ENCODE measurements at places on chromosomes 4 and X.

GRCh38 chrX:9148615-9149399 lies 114.9 kb upstream of the FAM9B start:
- DNase-seq: no peak

DNA sequence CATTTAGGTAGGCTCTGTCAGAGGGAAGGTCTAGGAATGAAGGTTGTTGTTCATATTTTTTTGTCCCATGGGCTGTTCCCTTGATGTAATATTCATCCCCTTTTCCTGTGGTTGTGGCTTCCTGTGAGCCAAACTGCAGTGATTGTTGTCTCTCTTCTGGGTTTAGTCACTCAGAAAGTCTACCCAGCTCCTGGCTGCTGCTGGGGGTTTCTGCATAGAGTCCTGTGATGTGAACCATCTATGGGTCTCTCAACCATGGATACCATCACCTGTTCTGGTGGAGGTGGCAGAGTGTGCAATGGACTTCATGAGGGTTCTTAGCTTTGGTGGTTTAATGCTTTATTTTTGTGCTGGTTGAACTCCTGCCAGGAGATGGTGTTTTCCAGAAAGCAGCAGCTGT lies 122.8 kb downstream of the ZC4H2 start:
- DNase-seq: no peak

DNA sequence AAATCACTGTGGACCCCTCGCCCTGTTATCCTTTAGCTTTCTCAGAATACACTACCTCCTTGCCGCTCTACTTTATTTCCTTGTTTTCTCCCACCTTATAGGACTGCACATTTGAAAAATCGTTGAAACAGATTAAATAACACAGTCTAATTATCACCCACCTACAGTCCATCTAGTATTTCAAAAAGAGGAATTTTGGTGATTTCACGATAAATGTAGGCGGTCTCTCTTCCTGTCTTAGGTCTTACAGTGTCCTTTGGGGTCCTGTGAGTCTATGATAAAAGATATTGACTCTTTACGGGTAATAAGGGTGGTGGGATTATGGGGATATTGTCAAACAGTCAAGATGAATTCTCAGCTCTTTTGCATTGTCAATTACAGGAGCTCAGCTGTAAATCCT lies 2.4 kb upstream of the TBL1X start:
- no peak for DNase-seq

DNA sequence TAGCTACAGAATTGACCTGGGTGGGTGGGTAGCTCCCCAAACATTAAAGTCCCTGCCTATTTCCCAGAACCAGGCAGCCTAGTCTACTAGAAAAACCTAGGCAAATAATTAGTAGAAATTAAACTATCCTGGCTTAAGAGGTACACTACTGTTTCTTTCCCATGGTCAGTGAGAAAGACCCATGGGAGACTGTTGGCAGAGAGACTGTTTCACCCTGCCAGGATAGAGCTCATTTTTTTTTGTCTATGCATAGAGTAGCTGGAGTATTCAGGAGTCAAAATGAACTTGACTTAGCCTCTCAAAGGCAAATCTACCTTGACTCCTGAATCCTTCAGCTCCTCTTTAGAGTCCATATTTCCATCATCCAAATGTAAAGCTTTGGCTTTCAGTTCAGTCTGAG lies 107.0 kb upstream of the AR start:
- no peak for DNase-seq

DNA sequence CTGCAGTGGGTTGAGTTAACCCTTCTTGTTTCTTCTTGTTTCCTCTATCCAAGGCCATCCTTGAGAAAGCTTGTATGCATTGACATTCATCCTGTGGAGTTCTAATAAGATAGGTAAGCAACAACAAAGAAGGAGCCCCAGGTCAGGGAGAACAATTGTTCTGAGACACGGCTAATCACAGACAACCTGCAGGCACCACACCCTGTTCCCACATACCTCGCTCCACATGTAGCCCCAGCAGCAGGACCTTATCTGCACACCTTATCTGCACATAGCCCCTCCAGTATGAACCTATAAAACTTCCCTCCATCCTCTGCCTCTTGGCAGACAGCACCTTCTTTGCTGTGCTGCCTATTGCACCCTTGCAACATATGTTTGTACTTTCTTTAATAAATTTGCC lies 129.1 kb downstream of the MSL3 start:
- DNase-seq: no peak

DNA sequence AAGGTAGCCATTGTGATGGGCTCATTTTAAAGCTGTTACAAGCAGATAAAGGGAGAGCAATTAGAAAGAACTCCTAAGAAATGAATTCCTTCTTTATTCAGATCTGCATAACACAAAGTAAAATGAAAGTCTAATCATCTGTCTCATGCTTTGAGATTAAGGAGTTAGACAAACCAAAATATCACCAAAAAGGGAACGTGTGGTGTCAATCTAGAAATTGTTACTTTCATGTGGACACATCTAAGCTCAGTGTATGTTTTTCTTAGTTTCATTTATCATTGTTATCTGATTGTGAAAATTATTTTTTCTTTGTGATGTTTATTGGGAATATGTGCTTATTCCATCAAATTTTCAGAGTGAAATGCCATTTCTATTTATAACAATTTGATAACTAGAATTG lies 80.3 kb downstream of the BANK1 start:
- DNase-seq: no peak

GRCh38 chrX:98338544-98338943 lies 1454.8 kb downstream of the RPA4 start:
- no peak for DNase-seq

DNA sequence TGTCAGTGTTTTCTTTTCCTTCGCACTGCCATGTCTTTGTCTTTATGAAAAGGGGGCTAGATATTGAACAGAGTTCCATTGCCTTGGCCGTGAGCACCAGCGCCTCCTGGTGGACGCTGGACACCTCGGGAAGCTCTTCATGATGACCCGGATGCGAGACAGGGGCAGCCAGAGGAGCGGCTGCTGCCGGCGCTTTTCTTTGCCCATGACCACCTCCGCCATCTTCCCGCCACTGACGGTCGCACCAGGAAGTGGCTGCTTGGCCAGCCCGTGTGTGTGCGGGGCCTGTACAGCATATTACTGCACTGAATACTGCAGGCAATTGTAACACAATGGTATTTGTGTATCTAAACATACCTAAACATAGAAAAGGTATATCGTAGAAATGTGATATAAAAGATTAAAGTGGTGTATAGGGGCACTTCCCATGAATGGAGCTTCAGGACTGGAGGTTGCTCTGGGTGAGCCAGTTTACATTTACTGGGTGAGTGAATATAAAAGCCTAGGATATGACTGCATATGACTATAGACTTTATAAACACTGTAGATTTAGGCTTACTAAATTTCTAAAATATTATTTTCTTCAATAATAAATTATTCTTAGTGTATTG lies 15.8 kb upstream of the GRIA2 start:
- DNase-seq: no peak

DNA sequence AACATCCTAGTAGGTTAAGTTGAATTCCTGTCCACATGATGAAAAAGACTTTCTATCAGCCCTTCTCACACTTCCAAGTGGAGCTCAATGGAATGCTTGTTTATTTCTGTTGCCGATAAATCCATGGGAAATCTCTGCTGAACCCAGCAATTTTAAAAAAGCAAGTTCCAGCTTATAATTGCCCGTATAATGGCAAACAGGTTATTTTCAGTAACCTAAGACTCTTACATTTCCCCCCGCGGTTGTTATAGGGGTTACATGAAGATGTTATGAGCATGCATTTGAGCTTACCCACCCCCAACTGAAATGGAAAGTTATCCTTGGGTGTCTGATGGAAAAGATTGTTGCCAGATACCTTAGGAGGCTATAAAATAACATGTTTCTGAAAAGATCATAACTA lies 136.2 kb downstream of the PALLD start:
- no peak for DNase-seq

GRCh38 chr4:82975792-82976191 lies 34.8 kb downstream of the LIN54 start:
- no peak for DNase-seq

DNA sequence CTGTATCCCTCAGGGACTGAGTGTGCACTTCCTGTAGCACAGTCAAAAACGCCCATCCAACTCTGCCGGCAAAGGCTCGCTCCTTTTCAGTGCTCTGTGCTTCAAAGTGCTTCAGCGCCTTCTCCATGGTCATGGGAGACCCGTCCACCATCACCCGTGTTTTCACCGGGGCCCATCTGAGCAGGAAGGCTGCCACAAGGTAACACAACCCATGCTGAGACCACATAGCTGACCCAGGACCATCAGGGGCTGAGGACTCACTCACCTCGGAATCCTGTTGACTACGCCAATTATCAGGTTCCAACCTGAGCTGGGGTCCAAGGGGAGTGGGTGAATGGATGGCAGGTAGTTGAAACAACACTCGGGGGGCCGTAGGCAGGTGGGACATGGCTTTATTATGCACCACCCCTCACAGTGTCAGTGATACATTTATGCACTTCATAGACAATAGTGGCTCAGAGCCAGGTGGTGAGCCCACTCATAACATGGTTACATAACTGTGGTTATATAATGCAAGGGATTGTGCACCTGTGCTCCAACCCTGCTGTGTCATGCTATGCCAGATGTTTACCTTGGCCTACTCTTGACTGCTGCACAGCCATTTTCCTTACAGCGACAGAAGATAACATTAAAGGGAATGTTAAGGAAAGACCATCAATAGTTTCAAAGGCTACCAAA lies 227.8 kb downstream of the ADGRL3 start:
- DNase-seq: no peak

GRCh38 chr4:89242216-89242615 lies 65.4 kb downstream of the GPRIN3 start:
- no peak for DNase-seq

DNA sequence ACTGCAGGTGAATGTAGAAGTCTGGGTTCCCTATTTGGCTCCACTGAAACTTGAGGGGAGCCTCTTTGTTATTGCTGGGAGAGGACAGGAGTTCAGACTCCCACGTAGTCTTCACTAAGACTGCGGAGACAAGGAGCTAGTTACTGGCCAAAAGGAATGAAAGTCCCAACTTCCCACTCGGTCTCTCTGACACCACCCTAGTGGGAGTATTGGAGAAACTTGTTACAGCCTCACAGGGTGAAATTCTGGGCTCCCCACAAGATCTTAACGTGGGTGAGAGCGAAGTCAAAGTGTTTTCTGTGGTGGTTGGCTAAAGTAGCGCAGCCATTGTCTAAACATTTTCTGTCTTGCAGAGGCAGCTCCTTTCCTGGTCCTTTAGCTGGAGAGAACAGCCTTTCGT lies 13.5 kb downstream of the MYOZ2 start:
- no peak for DNase-seq

DNA sequence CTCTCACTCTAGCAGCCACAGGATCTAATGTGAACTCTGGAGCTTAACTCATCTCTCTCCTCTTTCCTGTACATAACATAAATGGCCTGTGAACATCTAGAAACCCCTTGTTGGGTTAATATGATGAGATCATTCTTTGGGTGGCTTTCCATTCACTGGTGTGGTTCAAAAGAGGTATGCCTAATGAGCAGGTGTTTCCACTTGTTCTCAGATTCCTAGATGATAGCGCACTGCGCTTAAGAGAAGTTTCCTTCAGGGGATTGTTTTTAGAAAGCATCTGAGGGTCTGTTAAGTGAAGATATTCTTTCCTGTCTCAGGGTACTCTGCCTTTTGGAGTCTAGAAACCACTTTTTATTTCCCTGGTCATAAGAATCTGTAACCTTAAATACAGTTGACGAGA lies 32.5 kb downstream of the FRMPD4 start:
- no peak for DNase-seq

DNA sequence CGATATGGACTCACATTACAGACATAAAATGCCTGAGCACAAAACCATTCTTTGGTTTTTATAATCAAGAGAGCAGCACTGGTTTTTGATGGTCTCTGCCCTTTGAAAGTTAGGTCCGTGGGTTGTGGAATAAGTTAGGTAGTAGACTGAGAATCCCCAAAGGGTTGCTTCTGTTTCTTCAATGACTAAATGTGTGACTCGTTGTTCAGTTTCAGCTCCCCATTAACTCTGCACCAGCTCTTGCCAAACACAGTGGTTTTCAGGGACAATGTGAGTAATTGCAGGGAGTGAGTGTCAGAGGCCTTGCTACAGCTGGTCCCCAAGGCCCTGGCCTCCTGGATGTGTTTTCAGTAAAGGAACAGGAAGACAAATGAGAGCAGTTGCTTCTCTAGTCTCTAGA lies 24.8 kb downstream of the SMIM20 start:
- no peak for DNase-seq

DNA sequence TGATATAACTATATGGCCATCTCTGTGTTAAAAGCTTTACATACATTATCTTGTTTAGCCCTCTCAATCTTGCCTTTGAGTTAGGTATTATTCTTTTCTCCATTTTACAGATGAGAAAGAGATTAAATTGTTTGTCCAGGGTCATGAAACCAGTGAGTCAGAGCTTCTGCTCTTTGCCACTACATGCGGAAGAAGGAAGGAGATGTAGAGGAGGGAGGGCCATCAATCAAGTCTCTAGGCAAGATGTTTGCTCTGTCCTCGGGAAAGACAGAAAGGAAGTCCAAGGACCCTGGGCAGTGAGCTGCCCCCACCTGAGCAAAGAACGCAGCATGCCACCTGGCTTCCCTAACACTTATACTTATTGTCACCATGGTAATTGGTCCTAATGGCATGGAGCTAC lies 133.7 kb upstream of the IL1RAPL2 start:
- DNase-seq: no peak

- peak; percentile 35 for DNase-seq
Measured at GRCh38 chr4:30719454-30720020, 632 bp upstream of the PCDH7 start.

DNA sequence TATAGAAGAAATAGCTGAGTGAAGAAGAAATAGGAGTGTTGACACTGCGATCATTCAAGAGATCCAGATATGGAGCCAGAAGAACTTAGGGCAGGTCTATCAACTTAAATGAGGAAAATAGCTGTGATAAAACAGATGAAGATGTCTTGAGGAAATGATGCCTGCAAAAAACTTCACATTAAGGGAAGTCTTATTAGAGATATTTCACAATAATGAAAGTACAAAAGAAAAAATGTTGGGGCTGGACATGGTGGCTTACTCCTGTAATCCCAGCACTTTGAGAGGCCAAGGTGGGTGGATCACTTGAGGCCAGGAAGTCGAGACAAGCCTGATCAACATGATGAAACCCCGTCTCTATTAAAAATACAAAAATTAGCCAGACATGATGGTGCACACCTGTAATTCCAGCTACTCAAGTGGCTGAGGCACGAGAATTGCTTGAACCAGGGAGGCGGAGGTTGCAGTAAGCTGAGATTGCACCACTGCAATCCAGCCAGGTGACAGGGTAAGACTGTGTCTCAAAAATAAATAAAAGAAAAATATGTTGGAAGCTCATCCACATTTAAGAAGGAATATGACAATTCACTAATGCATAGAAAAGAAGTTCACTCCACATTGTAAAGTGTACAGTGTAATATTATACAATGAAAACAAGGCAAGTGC lies 56.3 kb downstream of the PKD2 start:
- no peak for DNase-seq

Data from hippocampal formation (tissue), 2 donors.